ENCODE measurements at places on chromosomes 7 and 10. TPM values are rescaled to one million over a fixed set of nuclear protein-coding genes. Genes with fewer than 3 reads are reported as not detected.

The TMEM225B gene
- total RNA-seq, result 1.4 TPM

The LRIT1 gene
- not detected for total RNA-seq

The ANKRD1 gene
- 1.4 TPM for total RNA-seq

The MIOS gene
- total RNA-seq, result 70.8 TPM

The LGI1 gene
- not detected for total RNA-seq

The ARF5 gene
- 140 TPM for total RNA-seq

The CFAP43 gene
- total RNA-seq, result under 0.01 TPM

The PON1 gene
- total RNA-seq, result not detected

The ITGA8 gene
- total RNA-seq, result not detected

The GPR37 gene
- total RNA-seq, result 2.9 TPM

The IDI2 gene
- total RNA-seq, result not detected

The GSAP gene
- total RNA-seq, result 14.0 TPM

The PPIF gene
- 44.8 TPM for total RNA-seq

The TUBB8 gene
- not detected for total RNA-seq

The MRLN gene
- total RNA-seq, result not detected
